NAMALWA (cell line): ENCODE measurements at places on chromosomes 2 and 18.
A peak's percentile ranks its signal among the peaks of the same experiment; 100 is the strongest.

DNA sequence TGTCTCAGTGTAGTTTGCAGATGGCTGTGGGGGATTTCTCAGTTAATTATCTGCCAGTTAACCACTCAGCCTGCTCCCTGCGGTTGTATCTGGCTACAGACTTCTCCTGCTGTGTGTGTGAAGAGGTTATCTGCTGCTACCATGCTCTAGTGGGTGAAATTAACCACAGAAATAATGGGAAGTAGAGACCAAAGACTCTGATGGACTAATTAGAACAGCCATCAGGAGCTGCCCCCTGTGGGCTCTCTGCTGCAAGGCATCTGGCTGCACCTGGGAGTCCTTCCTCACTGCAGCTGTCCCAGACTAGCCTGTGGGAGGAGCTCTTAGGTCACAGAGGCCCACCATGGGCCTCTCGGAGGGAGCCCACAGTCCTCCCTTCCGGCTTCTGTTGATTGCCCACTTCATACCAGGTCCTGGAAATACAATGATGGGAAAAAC is 66.6 kb downstream of the CTIF start:
- DNase-seq, result peak; percentile 33

- no peak for DNase-seq
These were observed 11.2 kb downstream of the REV1 start for GRCh38 chr2:99478632-99479031.

DNA sequence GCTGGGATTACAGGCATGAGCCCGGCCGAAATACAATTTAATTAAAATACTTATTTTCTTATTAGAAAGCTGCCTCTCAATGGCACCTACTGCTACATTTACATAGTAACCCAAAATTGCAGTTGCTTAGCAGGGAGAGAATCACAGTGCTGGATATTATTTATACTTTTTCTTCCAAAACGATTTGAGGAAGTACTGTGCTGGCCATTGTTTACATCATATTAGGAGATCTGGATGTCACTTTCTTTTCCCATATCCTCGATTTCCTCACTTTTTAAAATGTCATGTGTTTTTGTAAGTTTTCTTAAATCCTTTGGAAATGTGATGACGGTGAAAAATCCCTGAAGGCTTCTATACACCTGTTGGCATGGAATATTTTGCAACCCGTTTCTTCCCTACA is 3.4 kb upstream of the SP3 start:
- no peak for DNase-seq

DNA sequence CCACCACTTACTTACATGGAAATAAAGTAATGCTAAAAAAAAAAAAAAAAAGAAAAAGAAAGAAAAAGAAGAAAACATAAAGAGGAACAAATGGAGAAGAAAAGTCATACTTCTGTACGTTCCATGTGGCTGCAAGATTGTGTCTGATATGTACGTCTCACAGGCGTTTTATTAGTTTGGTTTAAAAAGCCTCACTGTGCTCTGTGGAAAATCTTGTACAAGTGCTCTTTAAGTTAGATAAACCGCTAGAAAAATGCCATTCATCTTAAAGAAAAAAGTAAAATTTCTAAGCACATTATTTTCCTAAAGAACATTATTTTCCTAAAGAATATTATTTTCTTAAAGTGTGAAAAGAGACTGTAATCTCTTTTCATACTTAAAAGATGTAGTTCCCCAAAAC is 165.1 kb downstream of the ZNF521 start:
- DNase-seq, result no peak

DNA sequence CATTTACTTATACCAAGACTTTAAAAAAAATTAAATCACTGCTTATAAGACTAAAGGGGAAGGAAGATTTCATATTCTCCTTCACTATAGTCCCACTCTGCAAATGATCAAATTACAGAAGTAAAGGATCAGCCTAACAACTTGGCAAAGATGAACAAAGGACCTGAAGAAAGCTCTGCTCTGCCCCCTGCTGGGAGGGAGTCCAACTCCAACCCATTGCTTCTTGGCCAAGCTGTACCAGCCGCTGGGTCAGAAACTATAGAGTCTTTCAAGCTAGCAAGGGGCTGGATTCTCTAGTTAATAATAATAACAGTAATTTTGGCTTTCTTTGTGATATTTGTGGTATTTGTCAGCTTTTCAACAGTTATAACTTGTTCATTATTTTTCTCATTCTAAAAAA is 927.0 kb upstream of the CRIM1 start:
- peak; percentile 59 for DNase-seq

- DNase-seq, result no peak
These were observed 33.6 kb downstream of the RASGRP3 start for GRCh38 chr2:33509908-33510585.

- DNase-seq, result no peak
These were observed 75.3 kb downstream of the GALNT3 start for GRCh38 chr2:165718610-165719210.

DNA sequence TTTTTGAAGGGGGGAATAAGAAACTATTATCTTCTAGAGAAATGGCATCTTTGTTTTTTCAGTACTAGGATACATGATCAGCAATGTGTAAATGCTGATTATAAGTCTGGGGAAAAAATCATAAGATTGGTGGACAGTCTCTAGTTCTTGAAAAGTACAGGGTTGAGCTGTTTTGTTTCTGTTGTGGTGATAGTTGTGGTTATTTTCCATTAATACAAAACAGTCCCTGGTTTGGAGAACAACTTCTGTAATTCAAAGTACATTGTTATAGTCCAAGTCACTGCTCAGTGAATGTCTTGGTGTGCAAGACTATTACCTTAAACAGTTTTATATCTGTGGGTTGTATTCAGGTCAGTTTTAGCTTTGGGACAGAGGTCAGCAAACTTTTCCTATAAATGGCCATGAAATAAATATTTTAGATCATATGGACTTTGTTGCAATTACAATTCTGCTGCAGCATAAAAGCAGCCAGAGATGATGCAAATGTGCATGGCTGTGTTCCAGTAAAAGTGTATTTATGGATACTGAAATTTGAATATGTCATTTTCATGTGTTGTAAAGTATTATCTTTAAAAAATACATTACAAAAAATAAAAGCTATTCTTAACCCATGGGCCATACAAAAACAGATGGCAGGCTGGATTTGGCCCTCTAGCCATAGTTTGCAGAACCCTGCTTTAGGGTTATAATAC is 111.0 kb downstream of the CERS6 start:
- DNase-seq, result no peak

GRCh38 chr2:9658972-9659371 is 28.2 kb upstream of the YWHAQ start:
- DNase-seq, result no peak

- DNase-seq, result no peak
These were observed 126.9 kb upstream of the DLGAP1 start for GRCh38 chr18:4581966-4582365.

GRCh38 chr2:130261970-130262760 is 63.9 kb upstream of the TUBA3E start:
- no peak for DNase-seq

DNA sequence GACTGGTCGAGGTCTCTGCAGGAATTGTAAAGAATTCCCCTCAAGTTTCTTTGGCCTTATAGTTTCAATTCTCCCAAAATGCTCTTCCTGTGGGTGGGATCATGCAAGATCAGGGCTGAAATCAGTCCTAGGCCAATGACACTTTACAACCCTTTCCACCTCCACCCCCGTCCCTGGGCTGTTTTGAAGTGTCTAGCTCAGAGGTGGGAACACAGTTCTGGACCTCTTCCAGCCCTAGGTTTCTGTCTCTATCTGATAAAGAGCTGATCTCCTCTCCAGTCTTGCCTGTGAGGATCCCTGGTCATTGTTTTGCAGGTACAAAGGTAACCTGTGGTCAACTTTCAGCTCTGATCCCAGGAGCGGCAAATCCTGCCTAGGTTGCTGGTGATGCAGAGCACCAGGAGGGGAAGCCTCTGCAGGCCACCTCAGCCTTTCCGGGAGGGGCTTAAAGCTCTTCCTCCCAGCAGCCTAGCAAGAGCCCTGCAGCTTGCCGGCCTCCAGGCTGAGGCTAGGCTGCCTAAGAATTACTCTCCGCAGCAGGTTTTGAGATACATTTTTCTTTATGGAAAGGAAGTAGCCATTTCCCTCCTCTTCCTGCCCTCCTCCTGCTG is 69.8 kb upstream of the WIPF1 start:
- no peak for DNase-seq

DNA sequence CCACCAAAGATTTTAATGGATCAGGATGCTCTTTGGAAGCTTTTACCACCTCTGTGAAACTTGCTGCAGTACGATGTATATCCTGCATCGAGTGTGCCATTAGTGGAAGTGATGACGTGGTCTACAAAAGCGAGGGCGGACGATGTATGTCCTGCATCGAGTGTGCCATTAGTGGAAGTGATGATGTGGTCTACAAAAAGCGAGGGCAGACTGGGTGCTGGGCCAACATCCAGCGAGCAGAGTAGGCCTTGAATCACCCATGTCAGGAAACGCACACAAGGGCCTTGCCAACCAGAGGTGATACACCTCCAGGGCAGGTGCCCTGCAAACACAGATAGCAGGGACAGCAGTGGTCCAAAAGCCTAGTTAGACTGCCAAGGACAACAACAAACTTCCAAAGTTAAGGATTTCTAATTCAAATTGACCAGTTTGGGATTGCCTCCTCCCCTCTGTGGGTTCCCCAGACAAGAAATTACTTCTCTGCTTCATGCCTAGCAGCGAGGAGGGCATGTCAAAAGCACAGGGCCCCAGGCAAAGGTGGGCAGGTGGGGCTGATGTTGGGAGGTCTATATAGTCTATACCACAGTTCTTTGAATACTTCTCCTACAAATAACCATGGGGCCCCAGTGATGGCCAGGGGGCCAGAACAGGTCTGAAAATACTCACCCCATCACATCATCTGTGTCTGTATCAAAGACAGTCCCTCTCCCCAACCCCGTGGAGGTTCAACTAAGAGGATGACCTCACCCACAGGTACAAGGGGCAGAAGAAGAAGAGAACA is 70.2 kb downstream of the ADD2 start:
- no peak for DNase-seq

GRCh38 chr2:1421731-1422130 is 8.5 kb downstream of the TPO start:
- no peak for DNase-seq

- DNase-seq, result peak; percentile 77
These were observed 50.2 kb downstream of the TEX44 start for GRCh38 chr2:231642631-231643494.

DNA sequence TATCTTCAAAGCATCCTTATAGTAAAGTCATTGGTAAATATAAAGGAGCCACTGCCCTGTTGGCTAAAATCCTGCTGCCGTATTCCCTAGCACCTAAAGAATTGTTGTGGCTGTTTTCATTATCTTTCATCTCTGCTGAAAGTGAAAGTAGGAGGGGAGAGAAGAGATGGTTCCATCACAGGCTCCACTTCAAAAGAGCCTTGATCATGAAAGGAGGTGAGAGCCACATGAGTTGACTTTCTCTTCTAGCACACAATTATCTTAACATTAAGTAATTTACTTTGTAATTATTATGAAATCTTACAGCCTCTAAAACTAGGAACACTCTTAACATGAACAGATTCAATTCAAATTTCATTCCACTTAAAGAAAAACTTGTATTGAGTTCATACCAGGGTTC is 1050.9 kb upstream of the LRRTM1 start:
- DNase-seq, result no peak

DNA sequence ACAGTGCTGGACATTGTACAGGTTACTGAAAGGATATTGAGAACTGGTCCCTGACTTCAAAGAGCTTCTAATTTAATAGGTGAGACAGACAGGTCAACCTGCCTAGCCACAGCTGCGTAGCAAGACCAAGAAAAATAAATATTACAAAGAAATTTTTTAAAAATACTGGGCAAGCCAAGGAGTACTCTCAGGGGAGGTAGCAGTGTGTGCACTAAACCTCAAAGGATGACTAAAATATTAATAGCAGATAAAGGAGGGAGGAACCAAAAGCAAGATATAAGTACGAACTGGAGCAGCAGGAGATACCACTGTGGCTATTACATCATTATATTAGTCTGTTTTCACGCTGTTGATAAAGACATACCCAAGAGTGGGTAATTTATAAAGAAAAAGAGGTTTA is 14.9 kb downstream of the SCG2 start:
- no peak for DNase-seq

GRCh38 chr2:73085691-73086090 is 14.2 kb upstream of the SFXN5 start:
- DNase-seq, result peak; percentile 87

- DNase-seq, result no peak
These were observed 7.7 kb upstream of the PXDN start for GRCh38 chr2:1751767-1752725.

DNA sequence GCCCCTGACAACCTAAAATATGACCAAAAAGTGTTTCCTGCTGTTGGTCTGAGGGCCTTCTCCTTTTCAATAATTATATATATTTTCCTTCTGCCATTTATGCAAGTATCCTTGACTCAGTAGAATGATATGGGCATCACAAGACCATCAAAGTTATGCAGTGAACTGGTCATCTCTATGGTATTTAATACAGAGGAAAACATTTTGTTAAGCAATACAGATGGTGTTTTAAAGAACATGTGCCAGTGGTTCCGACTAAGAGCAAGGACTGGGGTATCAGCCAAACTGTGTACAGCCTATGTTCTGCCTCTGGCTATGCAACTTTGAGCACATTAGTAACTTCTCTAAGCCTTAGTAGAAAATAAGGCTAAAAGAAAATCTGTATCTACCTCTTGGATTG is 179.0 kb downstream of the TRABD2A start:
- no peak for DNase-seq

GRCh38 chr2:169091761-169092519 is 22.6 kb downstream of the DHRS9 start:
- no peak for DNase-seq

DNA sequence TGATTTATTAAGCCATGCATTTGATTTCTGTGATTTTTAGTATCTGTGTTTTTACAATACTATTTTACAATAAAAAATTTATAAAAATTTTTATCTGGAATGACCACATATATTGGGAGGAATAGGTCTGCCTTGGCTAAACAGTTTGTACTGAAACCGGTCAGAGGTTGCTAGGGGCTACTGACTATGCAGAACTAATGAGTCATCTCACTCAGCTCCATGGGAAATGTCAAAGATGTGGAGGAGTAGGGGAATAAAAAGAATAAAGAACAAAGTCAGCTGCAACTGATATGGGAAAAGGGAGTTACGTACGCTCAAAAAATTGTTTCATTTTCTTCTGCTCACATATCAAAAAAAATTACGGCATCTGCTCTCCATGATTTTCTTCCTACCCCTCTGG is 8.6 kb upstream of the TMEM163 start:
- DNase-seq, result no peak

- no peak for DNase-seq
These were observed 154.3 kb upstream of the LTBP1 start for GRCh38 chr2:32792416-32792815.
